ENCODE measurements at places on chromosomes 3 and 15. TPM values are rescaled to one million over a fixed set of nuclear protein-coding genes. Genes with fewer than 3 reads are reported as not detected.

GRCh38 chr3:142604940-142605339 is 8.7 kb downstream of the PLS1 start:
- no peaks in the 10 kb centered on the region for H3K4me1 ChIP-seq
- no peaks in the 10 kb centered on the region for H3K27me3 ChIP-seq
- H3K27ac ChIP-seq: no peak overlapping the region
- no peak for DNase-seq
- H3K36me3 ChIP-seq: no peaks in the 10 kb centered on the region
- no peak overlapping the region for H3K4me3 ChIP-seq

DNA sequence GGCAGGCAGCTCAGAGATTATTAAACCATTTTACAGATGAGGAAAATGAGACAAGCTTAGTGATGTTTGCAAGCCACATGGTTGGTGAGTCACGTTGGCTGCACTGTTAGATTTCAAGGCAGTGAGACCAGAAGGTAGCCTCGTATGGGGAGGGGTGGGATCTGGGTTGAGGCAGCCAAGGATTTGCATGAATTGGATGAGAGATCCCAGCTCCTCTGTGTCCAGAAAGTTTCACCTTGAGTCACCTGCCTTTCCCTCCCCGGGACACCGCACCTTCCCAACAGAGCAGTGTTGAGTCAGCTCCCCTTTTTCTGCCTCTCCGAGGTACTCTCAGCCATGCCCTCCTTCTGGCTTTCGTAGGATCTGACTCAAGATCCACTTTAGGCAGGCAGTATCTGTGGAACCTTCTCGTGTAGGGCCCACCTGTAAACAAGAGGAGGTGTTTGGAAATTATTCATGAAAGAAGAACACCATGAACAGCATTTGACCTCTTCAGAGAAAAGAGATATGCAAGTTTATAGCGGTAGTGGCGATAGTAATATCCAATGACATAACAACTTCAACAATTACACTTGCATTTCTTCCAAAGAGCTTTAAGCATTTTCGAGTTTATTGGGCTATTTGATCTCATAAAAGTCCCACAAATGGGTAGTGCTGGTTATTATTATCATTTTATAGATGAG is 46.8 kb upstream of the VPS8 start:
- H3K4me3 ChIP-seq: no peak overlapping the region
- no peak for DNase-seq
- H3K27ac ChIP-seq: no peak overlapping the region
- no peaks in the 10 kb centered on the region for H3K4me1 ChIP-seq

- H3K4me1 ChIP-seq: no peaks in the 10 kb centered on the region
- H3K27ac ChIP-seq: no peak overlapping the region
- H3K36me3 ChIP-seq: no peaks in the 10 kb centered on the region
- DNase-seq: no peak
- H3K4me3 ChIP-seq: no peak overlapping the region
These were observed 27.6 kb upstream of the FOXP1 start for GRCh38 chr3:71611099-71611498.

DNA sequence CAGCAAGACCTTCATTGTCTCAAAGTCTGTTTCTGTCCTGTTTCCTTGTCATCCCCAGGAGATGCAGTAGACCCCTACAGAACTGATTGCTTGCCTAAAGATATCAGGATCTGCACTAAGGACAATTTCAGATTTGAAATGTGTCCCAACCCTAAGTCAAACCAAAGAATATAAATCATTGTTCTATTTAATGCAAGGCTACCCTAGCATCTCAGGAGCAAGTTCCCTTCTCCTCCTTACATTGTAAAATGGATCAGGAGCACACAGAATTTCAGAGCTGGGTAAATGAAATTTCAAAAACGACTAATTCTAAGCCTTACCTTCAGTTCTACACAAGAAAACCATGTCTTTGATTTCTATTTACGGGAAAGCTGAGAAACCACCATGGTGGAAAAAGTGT is 360.9 kb upstream of the KCNH8 start:
- H3K27ac ChIP-seq: no peak overlapping the region
- H3K36me3 ChIP-seq: no peaks in the 10 kb centered on the region
- no peak for DNase-seq
- no peaks in the 10 kb centered on the region for H3K4me1 ChIP-seq

CLEC3B gene
- total RNA-seq: 326 TPM

GOLGA8J gene
- total RNA-seq: not detected

NDN gene
- 147 TPM for total RNA-seq

All from tibial nerve (tissue), 4 donors.